ENCODE measurements at places on chromosomes 1 and 21. TPM values are rescaled to one million over a fixed set of nuclear protein-coding genes. Genes with fewer than 3 reads are reported as not detected.

GRCh38 chr1:152112885-152113432 is 2.3 kb downstream of the TCHH start:
- peak overlapping the region; percentile 38 for H3K4me3 ChIP-seq
- peaks cover 22% of the 10 kb centered on the region for H3K4me1 ChIP-seq
- DNase-seq, result no peak
- H3K27me3 ChIP-seq, result peaks cover 78% of the 10 kb centered on the region
- no peaks in the 10 kb centered on the region for H3K36me3 ChIP-seq
- H3K27ac ChIP-seq, result no peak overlapping the region

- DNase-seq, result peak; percentile 46
- no peaks in the 10 kb centered on the region for H3K27me3 ChIP-seq
- peak overlapping the region; percentile 45 for H3K27ac ChIP-seq
- peaks cover 50% of the 10 kb centered on the region for H3K36me3 ChIP-seq
- H3K4me3 ChIP-seq, result no peak overlapping the region
These were observed 8.9 kb downstream of the ADAR start for GRCh38 chr1:154598871-154599635.

DNA sequence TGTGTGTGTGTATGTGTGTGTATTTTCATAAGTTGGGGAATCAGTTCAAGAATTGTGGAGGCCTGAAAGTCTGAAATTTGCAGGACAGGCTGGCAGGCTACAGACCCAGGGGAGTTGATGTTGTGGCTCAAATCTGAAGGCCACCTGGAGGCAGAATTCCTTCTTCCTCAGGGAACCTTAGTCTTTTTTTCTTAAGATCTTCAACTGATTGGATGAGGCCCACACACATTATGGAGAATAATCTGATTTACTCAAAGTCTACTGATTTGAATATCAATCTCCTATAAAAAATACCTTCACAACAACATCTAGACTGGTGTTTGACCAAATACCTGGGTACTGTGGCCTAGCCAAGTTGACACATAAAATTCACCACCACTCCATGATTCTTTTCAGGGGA is 61.8 kb downstream of the MT1HL1 start:
- no peak overlapping the region for H3K4me3 ChIP-seq
- no peaks in the 10 kb centered on the region for H3K27me3 ChIP-seq
- H3K27ac ChIP-seq, result no peak overlapping the region
- H3K36me3 ChIP-seq, result no peaks in the 10 kb centered on the region
- DNase-seq, result no peak

GRCh38 chr1:29358183-29358582 is 121.9 kb downstream of the PTPRU start:
- H3K36me3 ChIP-seq, result no peaks in the 10 kb centered on the region
- no peak for DNase-seq
- peaks cover 11% of the 10 kb centered on the region for H3K27me3 ChIP-seq
- no peak overlapping the region for H3K27ac ChIP-seq

DNA sequence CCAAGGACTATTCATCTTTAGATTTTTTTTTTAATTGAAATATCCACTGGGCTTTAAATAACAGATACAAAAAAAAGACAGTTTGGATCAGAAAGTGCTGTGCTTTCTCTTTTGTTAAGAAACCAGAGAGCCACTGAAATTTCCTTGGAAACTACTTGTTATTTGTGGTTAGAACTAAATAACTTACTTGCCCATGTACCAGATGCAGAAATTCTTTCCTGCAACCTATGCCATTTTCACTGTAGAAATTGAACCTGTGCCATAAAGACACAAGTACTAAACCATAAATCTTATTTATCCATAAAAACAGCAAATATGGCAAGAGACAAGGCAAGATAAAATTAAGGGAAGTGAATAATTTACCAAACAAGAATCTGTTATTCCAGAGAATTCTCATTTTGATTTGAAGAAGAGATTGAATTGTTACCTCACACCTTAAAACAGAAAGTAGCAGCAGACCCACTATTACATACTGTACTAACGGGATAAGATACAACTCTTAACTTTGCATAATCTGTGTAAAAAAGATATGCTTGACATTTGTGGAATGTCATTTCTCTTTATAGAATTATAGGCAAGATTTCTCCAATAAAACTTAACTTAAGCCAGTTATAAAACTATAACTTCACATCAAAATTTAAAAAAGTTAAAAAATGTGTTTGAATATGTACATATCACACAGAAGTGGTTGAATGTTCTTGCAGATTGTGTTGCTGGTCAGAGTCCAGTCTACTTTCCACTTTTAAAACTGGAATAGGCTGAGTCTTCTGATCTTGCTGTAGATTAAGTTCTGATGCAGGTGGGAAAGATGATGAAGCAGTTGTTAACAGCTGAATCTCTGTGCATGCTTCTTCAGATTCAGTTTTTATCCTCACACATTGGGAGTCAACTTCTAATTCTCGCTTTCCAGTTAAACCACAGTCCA is 6.3 kb upstream of the PHTF1 start:
- H3K27me3 ChIP-seq, result no peaks in the 10 kb centered on the region
- no peak overlapping the region for H3K4me3 ChIP-seq
- DNase-seq, result peak; percentile 69
- no peaks in the 10 kb centered on the region for H3K4me1 ChIP-seq
- H3K36me3 ChIP-seq, result peaks cover 14% of the 10 kb centered on the region
- H3K27ac ChIP-seq, result no peak overlapping the region

- no peak overlapping the region for H3K4me3 ChIP-seq
- DNase-seq, result no peak
- no peaks in the 10 kb centered on the region for H3K4me1 ChIP-seq
- H3K27me3 ChIP-seq, result no peaks in the 10 kb centered on the region
- no peaks in the 10 kb centered on the region for H3K36me3 ChIP-seq
- H3K27ac ChIP-seq, result no peak overlapping the region
These were observed 355.1 kb downstream of the NPHP4 start for GRCh38 chr1:5637171-5637570.

- peaks cover 4% of the 10 kb centered on the region for H3K36me3 ChIP-seq
- H3K27me3 ChIP-seq, result no peaks in the 10 kb centered on the region
- peak; percentile 85 for DNase-seq
- H3K27ac ChIP-seq, result peak overlapping the region; percentile 73
- H3K4me1 ChIP-seq, result peaks cover 52% of the 10 kb centered on the region
These were observed 38.6 kb downstream of the GADD45A start for GRCh38 chr1:67723620-67724019.

IL20 gene
- not detected for total RNA-seq

FCRL1 gene
- total RNA-seq, result not detected

All from astrocyte (in vitro differentiated cells and primary cell).